ENCODE measurements at places on chromosomes 3 and 15.
A peak's percentile ranks its signal among the peaks of the same experiment; 100 is the strongest.

GRCh38 chr3:142849148-142849547, 39.7 kb downstream of the PCOLCE2 start:
- no peak for DNase-seq

DNA sequence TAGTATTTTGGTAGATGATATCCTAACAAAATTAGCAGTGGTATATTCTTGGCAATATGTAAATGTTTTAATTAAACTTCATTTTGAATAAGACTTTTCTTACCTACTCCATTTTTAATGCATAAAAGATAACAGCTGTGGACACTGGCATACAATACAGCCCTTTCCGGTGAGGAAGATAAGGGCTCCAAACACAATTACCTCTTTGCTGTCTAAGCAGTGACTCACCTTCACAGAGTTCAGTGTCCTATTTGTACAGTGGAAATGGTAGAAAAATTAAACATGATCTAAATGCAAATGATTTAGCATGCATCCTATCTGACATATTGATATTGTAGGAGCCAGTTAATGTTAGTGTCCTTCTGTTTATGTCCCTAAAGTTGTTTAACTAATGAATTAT, 969.4 kb downstream of the PLOD2 start:
- DNase-seq = peak; percentile 79

- DNase-seq = peak; percentile 40
Observed at GRCh38 chr15:31352911-31353811, 26.5 kb downstream of the KLF13 start.

DNA sequence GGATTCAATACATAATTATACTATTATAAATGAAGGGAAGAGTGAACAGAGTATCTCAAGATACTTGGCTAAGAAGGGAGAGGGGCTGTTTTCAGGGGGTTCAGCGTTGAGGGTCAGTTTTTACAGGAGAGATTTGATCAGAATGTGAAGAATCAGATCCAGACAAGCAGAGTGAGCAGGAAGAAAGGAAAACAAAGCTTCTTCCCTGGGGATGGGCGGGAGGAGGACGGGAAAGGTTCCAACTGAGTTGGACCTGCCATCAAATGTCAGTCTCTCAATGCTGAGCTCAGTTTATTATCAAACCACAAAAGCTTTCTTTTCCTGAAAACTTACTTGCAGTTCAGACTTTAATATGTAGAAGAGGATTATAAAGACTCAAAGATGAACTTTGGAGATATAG, 6.0 kb upstream of the MELTF start:
- no peak for DNase-seq

GRCh38 chr3:15860014-15860934, 62.5 kb upstream of the ANKRD28 start:
- peak; percentile 85 for DNase-seq

DNA sequence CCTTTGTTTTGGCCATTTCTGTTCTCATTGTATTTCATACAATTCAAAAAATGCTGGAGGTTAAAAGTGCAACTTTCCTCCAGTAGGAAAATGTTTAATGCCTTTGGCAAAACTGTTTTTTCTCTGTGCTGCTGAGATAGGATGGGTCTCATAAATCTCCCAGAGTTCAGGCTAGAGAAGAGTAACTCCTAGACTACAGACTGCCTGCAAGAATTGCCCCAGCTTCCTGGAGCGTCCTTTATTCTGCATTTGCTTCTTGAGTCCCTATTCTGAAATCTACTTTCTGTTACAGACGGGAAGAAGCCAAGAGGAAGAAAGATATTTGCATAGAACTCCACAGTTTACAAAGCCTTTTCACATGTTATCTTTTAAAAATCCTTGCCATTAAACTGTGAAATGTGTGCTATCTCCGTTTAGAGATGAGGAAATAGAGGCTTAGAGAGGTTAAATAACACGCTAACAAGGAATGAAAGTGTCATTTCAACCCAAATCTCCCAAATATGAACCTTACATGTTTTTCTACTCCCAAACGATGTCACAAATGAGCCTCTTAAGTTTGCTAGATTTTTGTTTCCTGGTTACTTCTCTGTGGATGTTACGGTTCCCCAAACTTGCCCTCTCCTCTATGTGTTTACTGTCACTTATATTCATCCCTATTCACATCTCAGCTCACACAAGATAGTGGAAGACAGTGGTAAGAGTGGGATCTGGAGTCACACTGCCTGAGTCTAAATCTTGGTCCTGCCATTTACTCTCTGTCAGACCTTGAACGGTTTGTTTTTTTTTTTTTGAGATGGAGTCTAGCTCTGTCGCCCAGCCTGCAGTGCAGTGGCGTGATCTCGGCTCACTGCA, 17.4 kb downstream of the NANOGP8 start:
- DNase-seq = no peak

- no peak for DNase-seq
Observed at GRCh38 chr15:77282333-77282732, 137.6 kb downstream of the PEAK1 start.

DNA sequence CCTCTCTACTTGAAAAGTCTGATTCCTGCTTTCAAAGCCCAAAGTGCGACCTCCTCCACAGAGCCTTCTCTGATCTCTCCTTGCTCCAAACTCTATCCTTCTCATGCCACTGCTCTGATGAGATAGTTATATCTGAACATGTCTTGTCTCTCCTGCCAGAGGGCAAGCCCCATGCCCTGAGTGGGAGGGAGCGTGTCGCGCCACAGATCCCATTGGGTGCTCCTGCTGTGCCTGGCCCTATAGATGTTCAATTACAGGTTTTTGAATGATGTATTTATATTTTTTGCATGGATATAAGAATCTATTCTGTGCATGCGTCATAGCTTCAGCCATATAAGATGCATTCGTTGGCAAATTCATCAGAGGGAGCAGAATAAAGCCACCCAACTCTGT, 20.4 kb downstream of the CORO2B start:
- no peak for DNase-seq

DNA sequence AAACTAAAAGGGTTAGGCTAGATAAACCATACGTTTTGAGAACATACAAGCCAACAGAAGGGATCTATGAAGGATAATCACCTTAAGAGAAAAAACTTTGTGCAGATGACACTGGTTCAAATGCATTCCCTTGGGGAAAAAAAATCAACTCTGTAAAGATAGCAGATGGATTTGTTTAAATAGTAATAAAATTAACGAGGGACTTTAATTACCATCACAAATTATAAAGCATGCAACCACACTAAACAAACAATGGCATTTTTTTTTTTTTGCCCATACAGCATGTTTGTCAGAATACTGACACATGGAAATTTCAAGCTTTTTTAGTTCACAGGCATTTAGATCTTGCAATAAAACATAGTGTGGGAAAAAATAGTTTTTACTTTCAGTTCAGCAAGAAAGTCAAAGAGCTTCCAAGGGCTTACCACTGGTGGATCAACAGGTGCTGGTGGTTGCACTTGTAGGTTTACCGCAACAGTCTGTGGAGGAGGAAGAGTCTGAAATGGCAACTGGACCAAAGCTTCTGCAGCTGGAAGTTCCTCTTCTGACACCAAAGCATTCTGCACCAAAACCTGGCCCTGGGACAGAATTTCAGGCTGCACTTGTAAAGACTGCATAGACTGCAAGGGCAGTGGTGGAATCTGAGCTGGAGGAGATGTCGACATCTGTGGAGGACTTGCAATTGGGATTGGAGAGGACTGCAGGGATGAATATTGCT, 53.1 kb downstream of the PHC3 start:
- no peak for DNase-seq

DNA sequence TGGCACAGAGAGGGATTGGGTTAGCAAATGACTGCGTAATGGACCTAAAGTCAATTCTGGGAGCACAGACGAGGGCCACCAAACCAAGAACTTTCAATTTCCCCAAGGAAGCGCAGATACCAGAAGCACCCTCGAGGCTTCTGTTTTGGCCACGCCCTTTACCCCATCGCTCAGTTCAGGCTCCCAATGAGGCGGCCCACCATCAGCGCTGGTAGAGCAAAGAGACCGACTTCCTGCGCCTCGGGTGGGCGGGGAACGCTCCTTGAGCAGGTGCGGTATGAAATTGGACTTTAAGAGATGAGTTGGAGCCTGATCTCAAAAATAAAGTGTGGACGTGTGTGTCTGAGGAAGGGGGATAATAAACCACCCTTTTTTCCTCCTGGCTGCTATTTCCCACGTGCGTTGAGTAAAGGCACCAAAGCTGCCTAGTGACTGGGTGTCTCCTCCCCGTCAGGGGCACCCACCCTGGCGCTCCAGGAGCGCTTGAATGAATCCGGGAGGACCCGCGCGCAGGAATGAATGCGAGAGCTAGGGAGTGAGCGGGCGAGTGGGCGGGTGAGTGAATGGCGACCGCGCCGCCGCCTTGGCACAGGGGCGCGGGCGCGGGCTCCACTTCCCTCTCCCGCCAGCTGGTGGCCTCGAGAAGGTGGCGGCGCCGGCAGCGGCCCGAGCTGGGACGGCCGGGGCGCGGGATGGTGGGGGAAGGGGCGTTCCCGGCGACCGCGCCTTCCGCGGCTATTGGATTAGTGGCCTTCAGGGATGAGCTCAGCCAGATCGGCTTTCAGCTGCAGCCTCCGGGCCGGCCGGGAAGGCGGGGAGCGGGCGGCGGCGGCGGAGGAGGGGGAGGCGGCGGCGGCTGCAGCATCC, at the start of gene SPSB4:
SPSB4 (plus strand) TSS at position 772 of the 867 bp plus-strand sequence. CDS start 14,758 bp downstream, outside the sequence.
- DNase-seq = peak; percentile 76

DNA sequence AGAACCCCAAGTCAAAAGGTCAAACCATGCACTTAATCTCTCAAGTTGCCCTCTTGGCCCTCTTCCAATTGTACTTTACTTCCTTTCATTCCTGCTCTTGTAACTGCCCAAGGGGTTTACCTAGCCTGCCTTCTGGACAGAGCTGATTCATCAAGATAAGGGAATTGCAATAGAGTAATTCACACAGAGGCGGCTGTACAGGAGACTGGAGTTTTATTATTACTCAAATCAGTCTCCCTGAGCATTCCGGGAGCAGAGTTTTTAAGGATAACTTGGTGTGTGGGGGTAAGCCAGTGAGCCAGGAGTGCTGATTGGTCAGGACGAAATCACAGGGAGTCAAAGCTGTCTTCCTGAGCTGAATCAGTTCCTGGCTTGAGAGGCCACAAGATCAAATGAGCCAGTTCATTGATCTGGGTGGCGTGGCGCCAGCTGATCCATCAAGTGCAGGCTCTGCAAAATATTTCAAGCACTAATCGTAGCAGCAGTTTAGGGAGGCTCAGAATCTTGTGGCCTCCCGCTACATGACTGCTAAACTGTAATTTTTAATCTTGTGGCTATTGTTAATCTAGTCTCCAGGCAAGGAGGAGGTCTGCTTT, 590.0 kb downstream of the EPHA3 start:
- DNase-seq = no peak

GRCh38 chr15:70486012-70486411, 277.3 kb downstream of the UACA start:
- DNase-seq = no peak

DNA sequence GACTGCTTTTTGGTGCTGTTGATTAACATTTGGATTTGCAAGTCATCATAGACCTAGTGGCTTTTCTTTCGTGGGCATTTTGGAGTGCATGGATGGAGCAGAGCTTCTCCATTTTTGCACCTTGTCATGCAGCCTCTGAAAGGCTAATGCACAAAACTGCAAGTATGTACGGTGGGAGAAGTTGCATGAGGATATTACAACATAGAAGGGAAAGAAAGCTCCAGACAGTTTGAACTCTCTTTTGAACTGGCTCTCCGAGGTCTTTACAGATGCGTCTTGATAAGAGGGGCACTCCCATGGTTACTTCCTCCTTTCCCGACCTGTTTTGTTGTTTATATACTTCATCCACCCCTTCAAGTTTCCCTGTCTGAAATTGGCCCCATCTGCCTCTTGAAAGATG, 147.1 kb upstream of the GBE1 start:
- no peak for DNase-seq

DNA sequence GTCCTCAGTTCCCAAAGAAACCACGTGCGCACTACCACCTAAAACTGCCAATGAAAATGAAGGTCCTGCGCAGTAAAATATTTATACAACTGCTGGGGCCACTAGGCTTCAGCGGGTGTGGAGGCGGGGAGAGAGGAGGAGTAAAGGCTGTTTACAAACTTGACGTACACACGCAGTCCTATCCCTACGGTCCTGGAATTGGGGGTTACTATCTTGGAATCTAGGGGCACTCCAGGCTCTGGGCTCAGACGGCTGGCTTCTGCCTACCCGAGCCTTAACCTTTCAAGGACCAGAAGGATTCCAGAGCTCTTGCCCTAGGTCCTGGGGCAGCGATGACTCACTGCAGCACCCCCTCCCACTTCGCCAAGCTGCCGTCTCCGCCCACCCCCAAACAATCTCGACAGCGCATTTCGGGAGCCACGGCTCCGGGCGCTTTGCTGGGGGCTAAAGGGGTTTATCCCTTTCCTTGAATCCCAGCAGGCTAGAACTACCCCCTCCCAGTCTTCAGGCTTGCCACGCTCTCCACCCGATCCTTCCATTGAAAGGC, 3.0 kb downstream of the ADAMTS9 start:
- peak; percentile 13 for DNase-seq

GRCh38 chr3:12522721-12523120, 22.6 kb downstream of the MKRN2OS start:
- no peak for DNase-seq

GRCh38 chr3:156762631-156763185, 63.4 kb upstream of the LEKR1 start:
- DNase-seq = no peak

DNA sequence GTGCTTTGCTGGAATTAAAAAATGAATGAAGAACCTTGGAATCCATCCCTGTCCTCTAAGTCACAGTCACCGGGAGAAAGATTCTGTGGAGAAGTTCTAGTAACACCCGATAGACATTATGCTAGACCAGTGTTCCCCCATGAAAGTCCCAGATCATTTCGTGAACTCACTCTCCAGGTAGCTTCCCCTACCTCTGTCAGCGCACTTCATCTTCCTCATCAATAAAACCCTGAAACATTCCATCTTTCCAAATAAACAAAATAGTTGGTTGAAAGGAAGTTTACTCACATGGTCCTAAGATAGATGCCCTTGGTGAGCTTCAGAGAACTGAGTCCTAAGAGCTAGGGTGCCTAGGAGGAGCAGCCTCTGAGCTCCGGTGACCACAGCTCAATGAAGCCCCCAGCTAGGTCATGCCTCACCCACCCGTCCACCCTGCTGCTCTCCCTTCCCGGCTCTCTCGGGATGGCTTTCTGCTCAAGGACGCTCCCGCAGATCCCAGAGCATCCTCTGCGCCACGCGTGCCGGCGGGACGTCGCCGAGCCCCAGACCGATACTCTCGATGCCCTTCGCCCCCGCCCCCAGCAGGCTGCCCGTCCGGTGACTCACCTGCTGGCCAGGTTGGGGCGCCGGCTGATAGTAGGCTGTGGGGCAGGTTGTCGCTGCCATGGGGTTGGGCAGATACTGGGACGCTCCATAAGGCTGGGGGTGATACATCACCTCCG, 776 bp downstream of the VGLL3 start:
- peak; percentile 56 for DNase-seq

GRCh38 chr3:125166599-125167136, 45.9 kb downstream of the SLC12A8 start:
- DNase-seq = no peak
